ENCODE measurements at places on chromosomes 2 and 18.
A peak's percentile ranks its signal among the peaks of the same experiment; 100 is the strongest.

DNA sequence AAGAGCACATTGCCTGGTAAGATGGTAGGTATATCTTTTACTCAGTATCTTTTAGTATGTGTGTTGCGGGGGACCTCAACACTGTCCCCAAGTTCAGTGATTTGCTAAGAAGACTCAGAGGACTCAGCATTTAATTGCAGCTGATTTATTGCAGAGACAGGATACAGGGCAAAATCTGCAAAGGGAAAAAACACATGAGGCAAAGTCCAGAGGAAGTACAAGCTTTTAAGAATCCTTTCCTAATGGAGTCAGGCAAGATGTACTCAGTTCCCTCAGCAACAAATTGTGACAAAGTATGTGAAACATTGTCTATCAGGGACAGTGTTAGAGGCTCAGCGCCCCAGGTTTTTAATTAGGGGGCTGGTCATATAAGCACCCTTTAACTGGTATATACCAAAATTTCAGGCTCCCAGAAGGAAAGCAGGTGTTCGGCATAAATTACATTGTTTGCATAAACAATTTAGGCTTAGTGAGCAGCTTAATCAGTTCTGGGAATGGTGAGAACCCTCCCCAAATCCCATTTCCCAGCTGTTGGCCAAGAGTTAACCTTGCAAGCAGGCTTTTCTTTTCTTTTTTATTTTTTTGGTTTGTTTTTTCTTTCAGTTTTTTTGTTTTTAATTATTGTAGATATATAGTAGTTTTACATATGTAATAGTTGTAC lies 41.7 kb downstream of the RAB3GAP1 start:
- DNase-seq = no peak

GRCh38 chr2:188813857-188814256 lies 160.3 kb upstream of the COL3A1 start:
- no peak for DNase-seq

DNA sequence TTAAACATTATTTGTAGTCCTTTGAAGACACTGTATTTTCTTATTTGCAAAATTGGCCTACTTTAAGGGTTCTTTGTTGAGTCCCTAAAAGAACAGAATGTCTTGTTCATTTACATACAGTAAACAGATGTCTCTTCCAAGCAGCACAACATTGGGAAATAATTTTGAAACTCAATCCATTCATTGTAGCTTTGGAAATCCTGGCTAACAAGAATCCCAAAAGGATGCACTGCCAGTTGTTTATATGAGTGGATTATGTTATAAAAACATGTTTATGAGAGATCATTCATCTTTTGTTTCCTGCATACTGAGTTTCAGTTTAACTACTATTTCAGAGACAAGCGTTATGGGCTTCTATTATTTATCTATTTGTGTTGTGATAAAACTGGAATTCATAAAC lies 499.3 kb downstream of the PID1 start:
- DNase-seq = no peak

- no peak for DNase-seq
Measured at GRCh38 chr2:209876211-209876610, 104.6 kb downstream of the UNC80 start.

DNA sequence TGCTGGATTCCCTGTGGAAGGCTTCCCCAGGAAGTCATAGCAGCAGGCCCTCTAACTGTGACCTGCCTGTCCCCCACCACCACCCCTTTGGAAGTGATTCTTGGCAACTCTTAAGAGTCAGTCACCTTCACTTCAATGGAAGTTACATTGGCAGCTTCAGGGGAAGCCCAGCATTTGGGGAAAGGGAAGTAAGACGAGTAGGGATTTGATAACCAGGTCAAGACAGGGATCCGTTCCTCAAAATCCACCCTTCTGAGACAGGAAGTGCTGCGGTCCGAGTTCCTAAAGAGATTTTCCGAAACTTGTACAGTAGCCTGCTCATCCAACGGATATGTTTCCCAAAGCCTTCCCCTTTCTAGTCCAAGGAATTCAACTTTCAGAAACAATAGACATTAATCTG lies 54.2 kb downstream of the MRPL35 start:
- no peak for DNase-seq

- DNase-seq = no peak
Measured at GRCh38 chr2:178152542-178152941, 40.3 kb downstream of the RBM45 start.

- DNase-seq = peak; percentile 70
Measured at GRCh38 chr18:25446972-25447371, 95.0 kb upstream of the ZNF521 start.

- no peak for DNase-seq
Measured at GRCh38 chr2:7338961-7339360, 421.7 kb downstream of the RNF144A start.

DNA sequence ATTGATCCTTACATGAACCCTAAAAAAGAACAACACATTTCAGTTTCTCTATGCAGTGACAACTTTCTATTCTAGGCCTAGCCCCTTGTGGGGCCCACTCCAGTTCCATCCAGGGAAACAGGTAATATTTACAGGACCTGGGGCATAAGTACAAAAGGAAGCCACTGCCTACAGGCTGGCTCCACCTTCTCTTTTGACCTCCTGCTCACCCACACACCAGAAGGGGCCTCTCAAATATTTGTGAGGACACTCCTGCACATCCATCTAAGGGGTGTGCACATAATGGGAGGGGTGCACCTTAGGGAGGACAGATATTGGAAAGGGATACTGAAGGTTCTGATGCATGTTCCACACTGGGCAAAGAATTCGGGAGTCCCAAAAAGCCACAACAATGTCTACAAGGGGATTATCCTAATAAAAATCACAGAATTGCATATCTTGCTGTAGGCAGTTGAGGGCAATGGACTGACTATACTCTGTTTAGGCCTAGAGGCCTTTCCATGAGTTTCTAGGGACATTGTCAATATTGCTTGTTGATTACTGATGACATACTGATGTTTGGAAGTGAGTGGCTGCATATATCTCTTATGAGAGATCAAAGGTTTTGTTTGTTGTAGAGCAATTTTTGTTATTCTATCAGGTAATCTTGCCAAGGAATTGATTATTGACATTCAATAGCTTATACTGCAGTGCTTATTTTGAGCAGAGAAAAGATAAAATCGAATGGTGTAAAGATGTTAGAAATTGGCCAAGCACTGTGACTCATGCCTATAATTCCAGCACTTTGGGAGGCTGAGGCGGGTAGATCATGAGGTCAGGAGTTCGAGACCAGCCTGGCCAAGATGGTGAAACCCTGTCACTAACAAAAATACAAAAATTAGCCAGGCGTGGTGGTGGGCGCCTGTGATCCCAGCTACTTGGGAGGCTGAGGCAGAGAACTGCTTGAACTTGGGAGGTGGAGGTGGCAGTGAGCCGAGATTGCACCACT lies 23.8 kb upstream of the HNRNPA3 start:
- DNase-seq = no peak

- DNase-seq = peak; percentile 22
Measured at GRCh38 chr18:23479829-23480505, 23.3 kb upstream of the RMC1 start.

- no peak for DNase-seq
Measured at GRCh38 chr2:95734976-95735890, 143.4 kb downstream of the TRIM43 start.

- no peak for DNase-seq
Measured at GRCh38 chr2:1360144-1360543, 53.1 kb upstream of the TPO start.

GRCh38 chr2:102083393-102083703 lies 59.2 kb upstream of the IL1R1 start:
- DNase-seq = no peak

GRCh38 chr2:216201692-216202306 lies 92.7 kb downstream of the XRCC5 start:
- DNase-seq = no peak

DNA sequence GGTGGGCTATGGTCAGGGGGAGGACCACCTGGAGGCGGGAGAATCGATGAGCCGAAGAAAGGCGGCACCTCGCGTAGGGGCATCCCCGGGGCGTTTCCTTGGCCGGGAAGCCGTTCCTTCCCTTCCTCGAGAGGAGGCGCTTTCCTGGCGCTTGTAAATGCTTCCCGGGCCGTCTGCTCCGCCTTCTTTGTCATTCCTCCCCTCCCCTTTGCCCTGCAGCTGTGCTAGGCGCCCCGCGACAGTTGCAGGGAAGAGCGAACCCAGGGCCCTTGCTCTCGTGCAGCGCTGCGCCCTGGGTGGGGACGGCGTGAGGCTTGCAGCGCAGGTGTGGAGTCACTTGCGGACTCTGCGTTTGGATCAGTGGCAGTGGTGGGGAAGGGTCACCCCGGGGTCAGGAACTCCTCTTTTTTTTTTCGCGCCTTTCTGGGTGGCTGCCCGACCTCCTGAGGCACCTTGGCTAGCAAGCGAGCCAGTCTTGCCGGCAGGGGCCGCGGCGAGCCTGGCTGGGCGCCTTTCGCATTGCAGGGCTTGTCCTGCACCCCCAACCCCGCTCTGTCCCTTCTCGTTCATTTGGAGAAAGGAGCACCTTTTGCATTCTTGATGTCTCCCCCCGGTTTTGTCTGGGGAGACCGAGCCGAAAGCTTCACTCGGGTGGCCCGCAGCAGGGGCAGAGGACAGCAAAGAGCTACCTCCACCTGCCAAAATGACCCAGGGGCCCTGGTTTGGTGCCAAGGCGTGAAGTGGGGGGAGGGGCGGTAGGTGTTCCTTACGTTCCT lies 858 bp downstream of the KCNS3 start:
- no peak for DNase-seq

DNA sequence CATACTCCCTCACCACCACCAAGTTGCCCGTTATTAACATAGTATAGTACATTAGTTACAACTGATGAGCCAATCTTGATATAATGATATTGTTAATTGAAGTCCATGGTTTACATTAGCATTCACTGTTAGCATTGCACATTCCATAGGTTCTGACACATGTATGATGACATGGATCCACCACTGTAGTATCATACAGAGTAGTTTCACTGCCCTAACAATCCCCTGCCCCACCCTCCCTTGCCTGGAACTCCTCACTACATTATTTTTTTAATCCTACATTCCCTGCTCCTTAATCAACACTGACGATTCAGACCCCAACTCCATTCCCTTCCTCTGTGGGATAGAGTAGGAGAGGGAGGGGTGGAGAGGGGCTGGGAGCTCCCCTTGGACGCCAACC lies 20.2 kb upstream of the ST3GAL5 start:
- DNase-seq = no peak

DNA sequence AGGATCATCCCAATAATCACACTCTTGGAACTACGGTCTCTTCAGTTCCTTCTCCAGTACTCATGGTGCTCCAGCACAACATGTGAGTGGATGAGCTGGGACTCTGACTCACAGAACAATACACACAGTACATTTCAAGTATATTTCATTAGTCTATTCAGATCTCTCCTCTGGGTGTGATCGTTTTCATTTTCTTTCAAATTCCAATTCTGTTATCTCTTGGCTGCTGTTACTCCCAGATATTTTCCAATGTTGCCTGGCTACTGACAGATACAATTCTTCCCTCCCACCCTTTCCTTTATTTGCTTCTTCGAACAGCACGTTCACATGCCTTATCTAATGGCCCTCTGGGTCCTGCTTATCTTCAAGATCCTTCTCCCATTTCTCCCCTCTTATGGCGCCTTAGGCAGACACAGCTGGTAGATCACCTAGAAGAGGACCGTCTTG lies 216.0 kb downstream of the ACKR3 start:
- no peak for DNase-seq

DNA sequence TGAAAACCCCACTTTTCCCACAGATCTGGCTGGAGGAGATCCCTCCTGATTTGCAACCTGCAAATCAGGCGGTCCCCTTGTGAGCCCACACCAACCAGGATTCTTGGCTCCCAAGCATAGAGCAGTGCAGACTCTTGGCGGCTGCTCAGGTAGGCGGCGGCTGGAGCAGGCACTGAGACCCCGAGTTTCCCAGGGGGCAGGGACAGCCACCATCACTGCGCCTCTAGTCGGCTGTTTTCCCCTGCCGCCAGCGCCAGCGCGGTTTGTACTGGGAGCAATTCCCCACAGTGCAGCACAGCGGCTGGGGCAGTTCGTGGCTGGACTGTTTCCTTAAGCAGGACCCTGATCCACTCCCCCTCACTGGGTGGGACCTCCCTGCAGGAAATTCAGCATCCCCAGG lies 323.3 kb downstream of the TRIB2 start:
- no peak for DNase-seq

- no peak for DNase-seq
Measured at GRCh38 chr2:177496921-177497320, 104.3 kb downstream of the AGPS start.

DNA sequence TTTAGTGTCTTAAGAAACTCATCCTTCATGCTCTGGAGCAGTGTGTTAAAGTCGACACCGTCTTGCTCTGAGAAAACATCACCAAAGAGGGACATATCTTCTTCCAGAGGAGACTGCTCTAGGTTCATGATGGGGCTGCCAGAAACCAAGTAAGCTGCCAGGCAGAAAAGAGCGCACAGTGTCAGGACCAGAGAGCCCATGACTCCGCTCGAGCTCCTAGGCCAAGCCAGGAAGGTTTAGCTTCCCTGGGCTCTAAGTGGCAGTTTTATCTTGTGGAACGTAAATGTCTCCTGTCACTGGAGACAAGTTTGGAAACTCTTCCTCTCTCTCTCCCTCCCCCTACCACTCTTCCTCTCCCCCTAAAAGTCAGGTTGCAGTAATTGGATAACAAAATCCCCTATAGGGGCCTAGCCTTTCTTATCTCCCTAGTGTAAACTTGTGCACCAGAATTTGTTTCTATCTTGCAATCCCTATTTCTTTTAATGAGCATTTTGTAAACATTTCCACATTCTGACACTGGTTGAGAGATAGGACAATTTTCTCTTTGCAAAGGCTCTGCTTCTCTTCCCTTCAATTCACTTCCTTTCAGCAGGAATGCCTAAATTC lies at the start of gene BMP10:
BMP10 (minus strand) TSS at position 239 of the 606 bp plus-strand sequence; CDS start at position 200, 39 bp downstream.
- DNase-seq = no peak

DNA sequence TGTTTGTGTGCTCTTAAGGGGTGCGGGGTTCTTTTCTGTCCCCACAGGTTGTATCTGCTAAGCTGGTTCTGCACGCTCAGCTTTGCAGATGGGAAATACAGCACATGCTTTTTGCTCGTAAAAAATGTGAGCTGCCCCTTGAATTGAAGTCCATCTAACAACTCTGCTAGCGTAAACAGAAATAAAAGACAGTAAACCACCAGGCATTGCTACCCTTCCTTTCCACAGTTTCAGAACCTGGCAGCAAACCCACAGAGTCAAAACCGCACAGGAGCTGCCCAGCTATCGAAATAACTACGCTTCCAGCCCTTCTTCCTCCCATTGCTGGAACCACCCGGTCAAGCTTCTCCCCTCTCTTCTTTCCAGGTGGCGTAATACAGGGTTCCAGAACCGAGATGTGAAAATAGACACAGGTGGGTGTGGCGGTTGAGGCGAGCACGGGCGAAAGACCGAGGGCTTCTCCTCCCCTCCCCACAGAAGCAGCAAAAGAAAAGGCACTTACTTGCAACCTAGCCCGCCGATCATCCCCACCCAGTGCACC lies 479 bp downstream of the SCN9A start:
- peak; percentile 86 for DNase-seq

Data from OCI-M1 (cell line).